GM12891 (cell line): ENCODE measurements at places on chromosomes 1 and 21.

- DNase-seq: no peak
These were observed 36.7 kb downstream of the DISC1 start for GRCh38 chr1:231663211-231663792.

DNA sequence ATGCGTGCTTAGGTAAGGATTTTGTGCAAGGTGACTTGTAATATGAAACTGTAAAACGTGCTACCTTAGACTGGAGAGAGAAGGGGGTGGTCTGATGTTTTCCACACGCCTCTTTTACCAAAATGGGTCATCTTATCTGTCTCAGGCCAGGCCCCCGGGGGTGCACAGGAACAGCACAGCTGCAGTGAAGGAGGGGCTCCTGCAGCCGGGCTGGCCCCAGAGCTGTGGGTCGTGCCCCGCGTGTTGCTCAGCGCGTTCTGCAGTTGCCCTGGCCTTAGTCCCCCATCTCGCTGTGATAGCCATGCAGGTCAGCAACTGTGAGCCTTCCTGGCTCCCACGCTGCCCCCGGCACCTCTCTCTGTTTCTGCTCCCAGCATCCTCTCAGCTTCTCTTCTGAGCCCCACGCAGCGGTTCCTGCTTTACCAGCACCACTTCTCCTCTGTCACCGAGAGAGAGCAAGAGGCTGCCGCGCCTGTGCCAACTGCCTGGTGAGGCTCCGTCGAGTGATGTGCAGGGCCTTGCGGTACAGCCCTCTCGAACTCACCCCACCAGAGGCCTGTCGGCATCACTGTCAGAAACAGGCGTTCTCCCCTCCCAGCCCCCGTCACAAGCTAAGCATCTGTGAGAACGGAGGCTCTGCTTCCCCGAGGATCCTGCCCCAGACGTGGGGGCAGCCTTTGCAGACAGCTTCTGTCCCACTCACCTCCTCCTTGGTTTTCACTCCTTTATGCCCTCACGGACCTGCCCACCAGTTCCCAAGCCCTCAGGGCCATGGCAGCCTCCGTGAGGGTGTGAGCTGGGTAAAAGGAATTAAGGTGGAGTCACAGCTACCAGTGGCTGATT, 73.3 kb downstream of the ADARB1 start:
- no peak for DNase-seq

DNA sequence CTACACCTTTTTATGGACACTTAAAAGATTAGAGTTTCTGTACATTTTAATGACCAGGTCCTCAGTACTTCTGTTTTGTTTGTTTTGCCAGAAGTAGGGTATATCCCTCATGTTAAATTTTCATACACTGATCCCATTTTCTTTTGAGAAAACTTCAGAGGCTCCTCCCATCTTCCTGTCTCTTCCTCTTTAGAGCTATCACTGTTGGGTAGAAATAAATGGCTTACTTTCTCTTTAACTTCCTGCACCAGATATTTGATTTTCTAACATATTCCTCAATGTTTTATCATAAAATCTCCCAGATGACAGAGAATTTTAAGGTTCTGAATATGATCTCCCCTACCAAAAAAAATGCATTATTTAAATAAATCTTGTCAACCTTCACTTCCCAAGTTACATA, 23.4 kb downstream of the VAV3 start:
- DNase-seq: no peak

- no peak for DNase-seq
These were observed 62.0 kb downstream of the TNN start for GRCh38 chr1:175129644-175129996.

GRCh38 chr1:237884237-237884636, 6.5 kb downstream of the ZP4 start:
- DNase-seq: no peak

- no peak for DNase-seq
These were observed 292.8 kb upstream of the VAMP3 start for GRCh38 chr1:7478142-7478790.

- no peak for DNase-seq
These were observed 127.8 kb downstream of the NRDC start for GRCh38 chr1:51750729-51751128.

DNA sequence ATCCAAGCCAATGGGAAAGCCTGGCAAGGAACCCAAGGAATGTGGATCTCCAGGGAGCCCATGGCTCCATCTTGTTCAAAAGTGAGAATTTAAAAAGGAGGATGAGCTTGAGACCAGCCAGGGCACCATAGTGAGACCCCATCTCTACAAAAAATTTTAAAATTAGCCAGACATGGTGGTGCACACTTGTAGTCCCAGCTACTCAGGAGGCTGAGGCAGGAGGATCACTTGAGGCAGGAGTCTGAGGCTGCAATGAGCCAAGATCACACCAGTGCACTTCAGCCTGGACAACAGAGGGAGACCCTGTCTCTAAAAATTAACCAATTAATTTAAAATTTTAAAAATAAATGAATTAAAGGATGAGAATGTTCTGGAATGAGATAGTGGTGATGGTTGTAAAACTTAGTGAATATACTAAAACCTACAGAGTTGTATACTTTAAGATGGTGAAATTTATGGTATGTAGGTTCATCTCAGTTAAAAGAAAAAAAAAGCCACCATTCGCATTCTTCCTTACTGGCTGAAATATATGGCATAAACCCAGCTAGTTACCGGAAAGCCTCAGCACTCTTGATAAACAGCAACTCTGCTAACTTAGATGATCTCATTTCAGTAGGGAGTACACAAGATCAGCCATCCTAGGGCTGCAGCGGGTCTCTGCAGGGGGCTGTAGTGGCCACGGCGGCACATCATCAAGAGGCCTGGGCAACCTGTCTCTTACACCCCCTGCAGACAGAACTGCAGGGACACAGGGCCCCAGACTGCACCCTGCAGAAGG, 48.3 kb upstream of the H6PD start:
- DNase-seq: no peak

DNA sequence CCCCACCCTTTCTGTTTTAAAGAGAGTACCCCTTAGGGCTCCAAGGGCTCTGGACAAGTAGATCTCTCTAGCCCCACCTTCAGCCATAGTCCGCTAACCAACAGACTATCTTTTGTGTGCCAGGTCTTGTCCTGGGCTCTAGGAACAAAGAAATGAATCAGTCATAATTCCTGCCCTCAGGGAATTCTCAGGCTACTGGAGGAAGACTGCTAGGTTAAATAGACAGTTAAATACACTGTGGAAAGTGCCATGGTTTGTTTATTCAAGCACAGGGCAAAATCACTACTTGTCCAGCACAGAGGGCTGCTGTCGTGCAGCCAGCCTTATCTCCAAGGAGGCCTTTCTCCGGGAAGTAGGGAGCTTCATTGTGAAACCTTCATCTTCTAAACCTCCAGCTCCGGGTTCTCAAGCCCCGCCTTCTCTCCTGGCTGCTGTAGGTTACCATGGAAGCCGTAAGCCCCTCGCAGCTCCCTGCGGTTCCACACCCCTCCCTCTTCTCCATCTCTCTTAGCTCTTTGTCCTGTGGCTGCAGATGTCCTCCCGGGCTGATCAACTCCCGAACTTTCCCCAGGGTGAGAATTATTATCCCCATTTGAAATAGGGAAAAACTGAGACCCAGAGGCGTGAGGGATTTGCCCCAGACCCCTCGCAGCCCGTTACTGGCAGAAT, 29.8 kb downstream of the SHISAL2A start:
- no peak for DNase-seq

GRCh38 chr1:116347696-116348095, 25.3 kb upstream of the ATP1A1 start:
- no peak for DNase-seq

DNA sequence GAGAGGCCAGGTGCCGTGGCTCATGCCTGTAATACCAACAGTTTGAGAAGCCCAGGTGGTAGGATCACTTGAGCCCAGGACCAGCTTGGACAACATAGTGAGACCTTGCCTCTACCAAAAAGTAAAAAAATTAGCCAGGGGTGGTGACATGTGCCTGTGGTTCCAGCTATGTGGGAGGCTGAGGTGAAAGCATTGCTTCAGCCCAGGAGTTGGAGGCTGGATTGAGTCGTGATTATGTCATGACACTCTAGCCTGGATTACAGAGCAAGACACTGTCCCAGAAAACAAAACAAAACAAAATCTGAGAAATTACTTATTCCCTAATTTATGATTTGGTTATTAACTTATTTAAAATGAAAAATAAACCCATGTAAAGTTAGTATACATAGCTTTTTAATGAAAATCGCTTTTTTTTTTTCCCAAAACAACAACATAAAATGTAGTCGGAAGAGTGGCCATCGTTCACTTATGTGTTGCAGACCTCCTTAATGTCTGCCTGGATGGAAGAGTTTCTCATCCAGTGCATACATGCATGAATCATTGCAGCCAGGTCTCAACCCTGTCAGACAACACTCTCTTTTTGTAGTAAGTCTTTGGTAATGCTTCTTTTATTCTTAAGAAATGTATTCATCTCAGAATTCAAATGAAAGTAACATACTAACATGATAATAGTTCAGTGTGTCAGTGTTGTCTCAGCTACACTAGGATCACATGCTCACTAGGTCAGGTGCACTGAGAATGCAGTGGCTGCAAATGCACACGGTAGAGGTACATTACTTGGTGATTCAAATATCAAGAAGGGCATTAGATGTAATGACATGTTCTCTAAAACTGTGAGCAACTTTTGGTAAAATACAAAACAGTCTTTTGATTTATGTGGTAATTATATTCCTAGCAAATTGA, 28.0 kb downstream of the ITSN1 start:
- DNase-seq: no peak

DNA sequence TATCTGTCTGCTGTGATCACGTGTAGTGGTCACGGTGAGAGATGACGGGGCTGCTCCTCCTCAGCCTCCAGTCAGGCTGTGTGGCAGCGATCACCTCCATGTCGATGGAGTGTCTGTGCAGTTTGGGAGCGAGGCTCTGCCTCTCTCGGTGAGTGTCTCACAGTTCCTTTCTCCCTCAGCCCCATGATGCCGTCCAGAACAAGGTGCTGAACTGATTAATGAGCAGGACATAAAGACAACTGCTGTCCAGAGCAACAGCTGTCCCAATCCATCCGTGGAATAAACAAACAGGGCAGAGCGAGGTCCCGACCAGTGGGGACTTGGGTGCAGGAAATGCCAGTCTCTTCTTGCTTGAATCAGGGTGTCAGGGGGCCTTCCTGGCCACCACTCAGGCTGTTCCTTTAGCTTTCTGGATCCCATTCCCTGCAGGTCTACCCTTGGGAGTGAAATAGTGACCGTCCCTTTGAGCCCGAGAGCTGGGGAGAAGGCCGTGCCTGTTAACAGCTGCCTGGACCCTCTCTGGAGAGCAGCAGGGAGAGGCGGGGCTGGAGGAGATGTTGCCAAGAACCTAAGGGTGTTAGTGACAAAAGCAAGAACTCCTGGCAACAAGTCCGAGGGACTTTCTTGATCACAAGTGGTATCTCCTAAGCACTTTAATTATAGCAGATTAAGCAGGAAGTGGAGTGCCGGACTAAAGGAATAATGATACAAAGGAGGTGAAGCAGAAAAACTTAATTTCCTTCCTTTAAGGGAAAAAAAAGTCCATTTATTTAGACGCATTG, 443.9 kb downstream of the KIF26B start:
- no peak for DNase-seq

- no peak for DNase-seq
These were observed 23.6 kb upstream of the APOBEC4 start for GRCh38 chr1:183676586-183677189.

DNA sequence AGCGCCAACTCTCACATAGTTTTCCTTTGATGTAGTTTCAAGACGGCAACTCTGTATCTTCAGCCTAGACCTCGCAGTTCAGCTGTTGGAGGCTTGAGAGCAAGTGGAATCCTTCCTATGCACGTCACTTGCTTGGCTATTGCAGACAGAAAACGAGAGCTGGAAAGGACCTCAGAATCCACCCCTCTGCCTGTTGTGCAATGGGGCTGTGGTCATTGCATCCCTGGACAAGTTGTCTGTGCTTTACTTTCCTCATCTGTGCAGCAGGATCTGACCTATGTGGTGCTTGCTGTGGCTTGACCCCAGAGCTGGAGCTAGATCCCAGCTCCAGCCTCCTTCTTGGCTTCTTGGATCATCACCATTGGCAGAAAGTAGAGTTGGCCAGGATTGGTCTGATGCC, 50.0 kb upstream of the IGSF21 start:
- DNase-seq: no peak

- DNase-seq: no peak
These were observed 31.3 kb downstream of the SLC1A7 start for GRCh38 chr1:53111073-53111556.

DNA sequence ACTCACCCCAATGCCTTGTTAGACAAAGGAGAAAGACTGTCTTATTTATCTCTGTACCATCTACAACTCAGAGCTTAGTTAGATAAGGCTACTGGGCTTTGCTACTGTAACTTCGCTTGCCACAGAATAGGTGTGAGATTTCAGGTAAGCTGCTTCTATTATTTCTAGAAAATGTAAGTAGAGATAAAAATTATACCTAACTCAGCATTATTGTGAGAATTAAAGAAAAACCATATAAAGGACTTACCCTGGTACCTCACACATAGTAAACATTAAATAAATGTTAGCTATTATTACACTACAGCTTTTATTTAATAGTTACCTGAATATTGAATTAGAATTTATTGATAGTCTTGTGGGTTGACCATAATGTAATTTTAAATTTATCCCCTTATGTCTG, 36.5 kb upstream of the EPHX4 start:
- no peak for DNase-seq

- DNase-seq: no peak
These were observed 1.1 kb downstream of the IGSF8 start for GRCh38 chr1:160097151-160097910.

- no peak for DNase-seq
These were observed 2.3 kb downstream of the DENND4B start for GRCh38 chr1:153944005-153944826.

- no peak for DNase-seq
These were observed 420 bp upstream of the DCDC2B start for GRCh38 chr1:32208469-32208868.

DNA sequence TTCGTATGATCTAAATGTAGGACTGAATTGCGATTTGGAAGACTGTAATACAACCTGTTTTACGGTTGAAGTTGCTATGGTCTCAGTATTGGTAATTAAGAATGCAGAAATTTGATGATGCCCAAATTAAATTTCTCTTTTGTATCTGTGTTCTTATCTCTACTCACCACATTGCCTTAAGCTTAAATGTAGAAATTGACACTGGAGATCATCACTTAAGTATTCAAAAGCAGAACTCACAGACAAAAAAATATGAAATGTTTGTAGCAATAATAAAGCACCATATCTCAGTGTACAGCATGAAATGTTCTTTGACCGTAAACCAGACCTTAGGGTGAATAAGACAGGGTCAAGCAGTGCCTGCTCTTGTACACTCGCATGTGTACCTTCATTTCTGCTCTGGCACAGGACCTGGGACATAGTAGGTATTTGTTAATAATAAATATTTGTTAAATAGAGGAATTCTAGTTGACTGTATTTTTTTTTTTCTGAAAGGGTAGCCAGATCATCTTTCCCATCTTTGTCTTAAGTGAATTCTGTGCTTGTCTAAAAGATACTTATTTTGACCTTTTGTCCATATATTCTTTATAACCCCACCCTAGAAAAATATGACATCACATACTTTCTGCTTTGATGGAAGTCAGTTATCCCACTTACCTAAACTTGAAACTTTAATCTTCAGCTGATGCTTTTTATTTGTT, 1.5 kb downstream of the CDC7 start:
- no peak for DNase-seq
